ENCODE measurements at places on chromosomes 7 and 10.

DNA sequence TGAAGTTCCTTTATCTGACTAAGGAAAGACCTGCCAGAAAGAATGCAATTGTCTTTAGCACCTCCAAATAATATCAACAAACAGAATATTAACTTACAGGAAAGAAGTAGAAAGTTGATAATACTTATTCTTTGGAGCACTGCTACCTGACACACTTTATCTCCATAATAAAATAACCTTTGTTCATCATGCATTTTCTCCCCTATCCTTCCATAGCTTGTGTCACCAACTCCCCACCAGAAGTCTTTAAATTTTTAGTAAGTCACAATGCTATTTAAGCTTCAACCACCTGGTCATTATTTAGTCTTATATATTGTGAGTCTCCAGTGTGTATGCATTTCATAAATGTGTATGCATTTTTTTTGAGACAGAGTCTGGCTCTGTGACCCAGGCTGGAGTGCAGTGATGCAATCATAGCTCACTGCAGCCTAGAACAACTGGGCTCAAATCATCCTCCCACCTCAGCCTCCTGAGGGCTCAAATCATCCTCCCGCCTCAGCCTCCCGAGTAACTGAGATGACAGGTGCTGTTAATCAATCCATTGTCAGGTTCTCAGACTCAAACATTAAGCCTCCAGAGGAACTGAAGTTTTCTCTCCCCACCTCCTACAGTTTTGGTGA lies 7.3 kb upstream of the CYP3A43 start:
- DNase-seq, result no peak

GRCh38 chr10:78366663-78367411 lies 333.2 kb downstream of the RPS24 start:
- no peak for DNase-seq

- no peak for DNase-seq
Measured at GRCh38 chr7:42805601-42806000, 106.3 kb downstream of the C7orf25 start.

GRCh38 chr10:116272440-116273283 lies at the start of gene GFRA1:
GFRA1 (minus strand) TSS chr10:116273206; CDS start chr10:116272029, 1,177 bp downstream.
- no peak for DNase-seq

DNA sequence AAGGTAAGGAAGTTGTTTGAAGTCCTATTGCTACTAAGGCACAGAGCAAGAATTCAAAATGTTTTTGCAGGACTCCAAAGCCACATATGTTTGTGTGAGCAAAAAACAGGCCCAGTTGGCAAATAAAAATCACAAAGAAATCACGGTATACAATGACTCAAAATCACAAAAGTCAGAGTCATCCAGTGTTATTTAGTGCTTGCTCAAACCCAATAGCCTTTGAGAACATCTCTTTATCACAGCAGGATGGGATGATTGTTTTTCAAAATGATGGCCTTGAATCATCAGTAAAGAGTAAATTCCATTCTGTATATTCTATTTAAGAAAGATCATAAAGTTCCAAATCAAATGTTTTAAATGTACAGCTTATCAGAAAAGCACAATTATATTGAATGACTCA lies 693.9 kb downstream of the REEP3 start:
- no peak for DNase-seq

Measured in lung microvascular endothelial cell (primary cell).